Renal pelvis (tissue), 12 donors: ENCODE measurements at places on chromosomes 2 and 18. TPM values are rescaled to one million over a fixed set of nuclear protein-coding genes. Genes with fewer than 3 reads are reported as not detected.

GRCh38 chr2:190791976-190792575 is 88.5 kb upstream of the GLS start:
- no peak for DNase-seq

The TTN gene
- polyA plus RNA-seq, result 1.2 TPM

DNA sequence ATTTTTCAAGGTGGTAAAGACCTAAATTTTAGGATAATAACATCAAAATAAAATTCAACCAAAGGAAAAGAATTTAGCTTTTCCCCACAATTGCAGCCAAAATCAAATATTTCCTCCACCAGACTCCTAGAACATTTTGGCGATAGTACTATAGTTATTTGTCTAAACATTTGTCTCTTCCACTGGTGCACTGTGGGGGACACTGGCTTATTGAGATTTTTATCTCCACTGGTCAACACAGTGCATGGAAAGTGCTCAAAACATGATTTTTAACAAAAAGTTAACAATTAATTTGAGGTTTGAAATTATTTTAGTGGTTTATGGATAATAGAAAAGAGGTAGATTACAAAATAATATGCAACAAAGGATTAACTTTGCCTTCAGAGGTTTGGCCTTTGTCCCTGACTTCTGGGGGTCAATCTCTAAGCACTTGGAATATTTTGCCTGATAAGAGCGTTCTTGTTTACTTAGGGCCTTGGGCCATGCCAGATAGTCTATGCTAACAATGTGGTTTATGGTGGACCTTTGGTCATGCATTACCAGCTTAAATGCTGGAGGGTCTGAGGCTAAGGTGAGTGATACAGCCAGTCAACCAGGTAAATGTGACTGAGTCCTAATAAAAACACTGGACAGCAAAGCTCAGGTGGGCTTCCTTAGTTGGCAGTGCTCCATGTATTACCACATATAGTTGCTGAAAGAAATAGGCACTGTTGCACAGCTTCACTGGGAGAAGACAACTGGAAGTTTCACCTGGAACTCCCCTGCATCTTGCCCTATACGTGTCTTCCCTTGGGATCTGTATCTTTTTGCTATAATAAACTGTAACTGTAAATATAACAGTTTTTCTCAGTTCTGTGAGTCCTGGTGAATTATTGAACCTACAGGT is 67.2 kb upstream of the SATB2 start:
- DNase-seq, result no peak

DNA sequence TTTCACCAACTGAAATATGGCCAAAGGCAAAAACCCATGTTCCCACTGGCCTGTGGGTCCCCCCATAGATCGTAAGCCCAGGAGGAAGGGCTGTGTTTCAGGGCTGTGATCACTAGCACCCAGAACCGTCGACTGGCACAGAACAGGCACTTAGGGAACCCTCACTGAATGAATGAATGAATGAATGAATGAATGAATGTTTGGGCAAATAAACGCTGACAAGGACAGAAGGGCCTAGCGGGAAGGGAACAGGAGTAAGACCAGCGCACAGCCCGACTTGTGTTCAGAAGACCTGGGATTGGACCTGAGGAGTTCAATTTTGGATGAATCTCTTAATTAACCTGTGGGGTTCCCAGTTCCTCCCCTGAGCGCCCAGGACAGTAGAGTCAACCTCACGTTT is 76.2 kb downstream of the TPO start:
- DNase-seq, result no peak

- no peak for DNase-seq
Measured at GRCh38 chr2:202521470-202521869, 113.3 kb upstream of the FAM117B start.

DNA sequence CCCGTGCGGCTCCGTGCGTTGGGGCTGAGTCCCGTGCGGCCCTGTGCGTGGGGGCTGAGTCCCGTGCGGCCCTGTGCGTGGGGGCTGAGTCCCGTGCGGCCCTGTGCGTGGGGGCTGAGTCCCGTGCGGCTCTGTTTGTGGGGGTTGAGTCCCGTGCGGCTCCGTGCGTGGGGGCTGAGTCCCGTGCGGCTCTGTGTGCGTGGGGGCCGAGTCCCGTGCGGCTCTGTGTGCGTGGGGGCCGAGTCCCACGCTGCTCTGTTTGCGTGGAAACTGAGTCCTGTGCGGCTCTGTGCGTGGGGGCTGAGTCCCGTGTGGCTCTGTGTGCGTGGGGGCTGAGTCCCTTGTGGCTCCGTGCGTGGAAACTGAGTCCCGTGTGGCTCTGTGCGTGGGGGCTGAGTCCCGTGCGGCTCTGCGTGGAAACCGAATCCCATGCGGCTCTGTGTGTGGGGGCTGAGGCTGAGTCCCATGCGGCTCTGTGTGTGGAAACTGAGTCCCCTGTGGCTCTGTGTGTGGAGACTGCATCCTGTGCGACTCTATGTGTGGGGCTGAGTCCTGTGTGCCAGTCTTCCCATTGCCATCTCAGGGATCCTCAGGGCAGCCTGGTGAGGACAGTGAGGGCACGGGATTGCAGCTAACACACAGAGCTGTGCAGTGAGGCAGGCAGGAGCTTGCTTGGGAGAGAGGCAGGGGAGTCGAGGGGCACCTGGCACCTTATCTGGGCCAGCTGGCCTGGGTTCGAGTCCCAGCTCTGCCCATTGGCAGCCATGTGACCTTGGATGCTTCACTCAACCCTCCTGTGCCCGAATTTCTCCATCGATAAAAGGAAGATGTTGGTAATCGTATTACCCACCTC is 44.5 kb downstream of the LDLRAD4 start:
- DNase-seq, result no peak

The GKN1 gene
- polyA plus RNA-seq, result not detected

The NEURL3 gene
- polyA plus RNA-seq, result 8.2 TPM

DNA sequence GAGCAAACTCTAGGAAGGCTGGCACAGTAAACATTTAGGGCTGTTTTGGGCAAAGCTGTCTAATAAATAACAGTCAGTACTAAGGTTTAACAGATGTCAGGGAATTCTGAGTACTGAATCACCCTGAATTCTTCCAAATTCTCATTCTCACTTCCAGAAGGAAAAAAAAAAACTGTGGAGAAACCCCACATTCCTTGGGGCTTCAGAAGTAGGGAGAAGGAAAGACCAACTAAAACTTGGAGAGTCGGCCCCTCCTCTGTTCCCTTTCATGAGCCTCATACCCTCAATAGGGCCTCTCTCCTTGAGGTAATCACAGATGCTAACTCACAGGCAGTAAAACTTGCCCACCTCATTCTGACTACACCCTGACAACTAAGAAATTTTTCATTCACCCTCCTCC is 62.1 kb downstream of the CCDC148 start:
- DNase-seq, result no peak

DNA sequence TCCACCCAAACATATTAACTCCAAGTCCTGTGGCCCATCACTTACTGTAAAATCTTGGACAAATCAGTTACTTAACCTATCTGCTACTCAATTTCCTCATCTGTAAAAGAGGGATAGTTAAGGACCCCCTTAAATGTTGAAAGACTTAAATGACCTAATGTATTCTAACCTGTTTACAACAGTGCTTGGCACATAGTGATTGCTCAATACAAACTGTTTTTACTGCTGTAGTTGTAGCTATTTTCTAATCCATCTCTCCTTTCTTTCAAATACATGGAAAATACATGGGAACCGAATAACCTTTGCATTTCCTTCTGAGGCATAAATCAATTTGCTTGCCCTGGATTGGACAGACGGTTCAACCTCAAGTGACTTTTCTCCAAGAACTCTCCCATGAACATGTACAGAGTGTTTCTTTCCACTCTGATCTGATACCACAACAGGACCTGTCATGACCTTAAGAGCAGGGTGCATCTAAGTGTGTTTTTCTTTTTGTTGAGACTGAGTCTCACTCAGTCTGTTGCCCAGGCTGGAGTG is 2.7 kb downstream of the LNPK start:
- no peak for DNase-seq

DNA sequence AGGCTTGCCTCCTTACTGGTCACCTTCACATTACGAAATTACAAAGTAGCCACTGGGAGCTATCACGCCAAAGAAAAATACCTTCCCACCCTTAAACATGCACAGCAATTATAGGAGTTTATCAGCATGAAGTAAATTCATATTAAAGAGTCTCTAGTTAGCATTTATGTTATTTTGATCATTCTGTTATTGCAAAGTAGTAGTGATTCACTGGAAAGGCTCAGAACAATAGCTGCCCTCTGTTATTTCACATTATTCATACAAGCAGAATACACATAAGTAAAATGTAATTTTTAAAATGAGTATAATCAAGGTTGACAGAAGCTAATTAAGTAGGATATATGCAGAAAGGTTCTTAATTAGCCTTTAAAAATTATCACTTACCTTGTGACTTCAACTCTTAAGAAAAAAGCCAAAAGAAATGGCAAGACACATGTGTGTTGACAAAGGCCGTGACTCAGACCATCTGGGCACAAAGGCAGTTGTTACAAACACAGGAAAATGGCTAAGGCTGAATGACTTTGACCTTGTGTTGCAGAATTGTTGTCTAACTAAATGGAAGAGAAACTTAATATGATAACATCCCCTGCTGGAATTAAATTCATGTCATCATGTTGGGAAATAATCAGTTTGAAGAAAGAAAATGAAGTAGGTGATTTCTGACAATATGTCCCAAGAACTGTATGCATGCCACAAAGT is 108.3 kb downstream of the ARL6IP6 start:
- no peak for DNase-seq

The CYP26B1 gene
- polyA plus RNA-seq, result 16.5 TPM

DNA sequence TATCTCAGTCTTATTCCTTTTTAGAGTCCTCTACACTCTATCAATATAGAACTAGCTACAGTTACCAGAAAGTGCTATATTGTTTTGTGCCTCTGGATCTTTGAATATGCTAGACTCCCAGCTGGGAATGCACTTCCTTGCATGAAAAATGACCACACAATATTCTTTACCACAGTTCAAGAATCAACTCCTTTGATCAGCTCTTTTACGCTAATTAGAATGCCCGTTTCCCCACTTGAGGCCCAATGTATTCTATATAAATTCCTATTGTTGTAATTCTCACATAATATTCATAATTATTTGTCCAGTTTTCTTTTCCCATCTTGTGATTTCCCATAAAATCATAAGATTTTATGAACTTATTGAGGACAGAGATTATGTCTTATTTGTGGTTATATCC is 142.2 kb downstream of the UBE2E3 start:
- no peak for DNase-seq

The VWC2L gene
- 0.04 TPM for polyA plus RNA-seq

DNA sequence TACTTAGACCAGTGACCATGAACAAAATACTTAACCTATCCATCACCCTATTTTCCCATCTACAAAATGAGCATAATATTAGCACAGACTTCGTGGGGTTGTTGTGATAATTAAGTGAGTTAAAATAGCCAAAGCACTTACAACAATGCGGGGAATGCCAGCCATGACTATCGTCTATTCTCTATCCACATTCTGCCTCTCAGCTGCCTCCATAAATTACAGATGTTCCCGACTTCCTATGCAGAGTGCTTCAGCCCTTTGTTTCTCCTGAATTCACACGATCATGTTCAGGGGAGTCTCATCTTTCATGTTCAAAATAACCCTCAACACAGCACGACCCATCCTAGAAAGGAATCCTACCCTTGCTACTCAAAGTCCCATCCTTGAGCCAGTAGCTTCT is 211.6 kb downstream of the EN1 start:
- DNase-seq, result no peak

DNA sequence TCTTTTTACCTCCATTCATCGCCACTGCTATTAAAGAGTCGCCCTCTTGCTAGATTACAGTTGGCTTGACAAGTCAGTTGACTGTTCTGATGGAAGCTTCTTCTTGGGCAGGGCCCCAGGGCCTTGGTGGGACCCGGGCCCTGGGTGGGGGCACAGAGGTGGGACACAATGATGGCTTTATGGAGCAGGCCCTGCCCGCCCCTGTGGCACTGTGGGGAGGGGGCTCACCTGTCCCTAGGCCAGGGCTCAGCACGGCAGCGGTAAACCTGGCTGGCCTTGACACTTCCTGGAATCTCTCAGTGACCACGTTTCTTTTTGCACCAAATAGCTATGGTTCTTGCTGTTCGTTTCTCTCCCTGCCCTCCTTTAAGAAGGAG is 4.9 kb upstream of the HS6ST1 start:
- no peak for DNase-seq

- DNase-seq, result no peak
Measured at GRCh38 chr2:61439241-61440002, 31.5 kb downstream of the USP34 start.

GRCh38 chr18:21241301-21242048 is 557 bp upstream of the GREB1L start:
- peak; percentile 27 for DNase-seq

The CACNB4 gene
- polyA plus RNA-seq, result 9.5 TPM

GRCh38 chr18:75473316-75473715 is 45.8 kb upstream of the SMIM21 start:
- no peak for DNase-seq

DNA sequence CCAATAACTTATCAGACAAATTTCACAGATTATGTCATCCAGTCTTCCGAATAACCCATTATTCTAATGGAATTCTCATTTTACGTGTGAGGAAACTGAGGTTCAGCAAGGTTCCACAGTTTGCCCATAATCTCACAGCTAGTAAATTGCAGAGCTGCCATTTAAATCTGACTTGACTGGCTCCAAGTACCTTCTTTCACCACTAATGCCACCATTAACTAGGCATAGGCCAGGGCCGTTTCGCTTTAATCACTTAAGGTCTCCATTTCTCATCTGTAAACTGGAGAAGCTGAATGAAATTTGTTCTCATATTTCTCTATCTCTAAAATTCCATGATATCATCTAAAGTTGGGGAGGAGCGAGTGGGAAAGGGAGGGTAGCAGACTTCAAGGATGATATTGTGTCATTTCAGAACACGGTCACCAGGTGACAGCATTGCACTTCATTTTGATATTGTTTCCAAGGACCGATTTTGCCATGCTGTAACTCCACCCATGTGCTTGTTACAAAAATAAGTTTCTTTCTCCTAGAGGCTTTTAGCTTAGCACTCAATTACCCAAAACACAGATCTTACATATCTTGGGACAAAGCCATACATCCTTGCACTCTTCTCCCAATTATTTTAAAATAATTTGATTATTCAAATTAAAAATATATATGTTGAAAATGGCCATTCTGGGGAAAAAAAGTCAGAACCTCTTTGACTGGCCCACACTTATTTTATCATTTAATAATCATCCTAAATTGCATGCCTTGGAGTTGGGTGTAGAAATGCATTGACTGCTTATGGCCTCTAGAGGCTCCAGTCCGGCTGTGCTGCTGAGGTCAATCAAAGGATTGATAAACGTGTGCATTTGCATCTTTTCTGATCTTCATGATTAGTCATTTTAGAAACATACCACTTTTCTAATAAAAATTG is 123.8 kb downstream of the AKAIN1 start:
- peak; percentile 24 for DNase-seq

DNA sequence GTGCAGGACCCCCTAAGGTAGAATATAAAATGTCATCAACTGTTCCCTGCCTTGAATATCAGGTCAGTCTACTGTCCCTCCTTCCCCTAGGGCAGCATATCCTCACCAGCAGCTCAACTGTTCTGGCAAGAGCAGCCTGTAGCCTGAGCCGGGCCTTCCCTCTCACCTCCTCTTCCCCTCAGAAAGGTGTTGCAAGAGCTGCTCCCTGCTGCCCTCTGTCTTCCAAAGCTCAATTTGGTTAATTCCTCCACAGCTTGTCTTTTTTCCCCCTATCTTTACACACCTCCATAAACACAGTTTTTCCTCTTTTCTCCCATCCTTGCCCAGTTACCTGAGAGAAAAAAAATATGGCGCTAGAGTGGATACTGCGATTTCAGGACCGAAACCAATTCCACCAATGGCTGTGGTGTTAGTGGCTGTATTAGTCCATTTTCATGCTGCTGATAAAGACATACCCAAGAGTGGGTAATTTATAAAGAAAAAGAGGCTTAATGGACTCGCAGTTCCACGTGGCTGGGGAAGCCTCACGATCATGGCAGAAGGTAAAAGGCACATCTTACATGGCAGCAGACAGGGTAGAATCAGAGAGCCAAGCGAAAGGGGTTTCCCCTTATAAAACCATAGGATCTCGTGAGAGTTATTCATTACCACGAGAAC is 184.7 kb downstream of the MREG start:
- DNase-seq, result no peak
